MG63 (cell line): ENCODE measurements at places on chromosomes 11 and 22.
A peak's percentile ranks its signal among the peaks of the same experiment; 100 is the strongest.

GRCh38 chr22:39738746-39739145 is 154.8 kb downstream of the ENTHD1 start:
- DNase-seq: no peak

DNA sequence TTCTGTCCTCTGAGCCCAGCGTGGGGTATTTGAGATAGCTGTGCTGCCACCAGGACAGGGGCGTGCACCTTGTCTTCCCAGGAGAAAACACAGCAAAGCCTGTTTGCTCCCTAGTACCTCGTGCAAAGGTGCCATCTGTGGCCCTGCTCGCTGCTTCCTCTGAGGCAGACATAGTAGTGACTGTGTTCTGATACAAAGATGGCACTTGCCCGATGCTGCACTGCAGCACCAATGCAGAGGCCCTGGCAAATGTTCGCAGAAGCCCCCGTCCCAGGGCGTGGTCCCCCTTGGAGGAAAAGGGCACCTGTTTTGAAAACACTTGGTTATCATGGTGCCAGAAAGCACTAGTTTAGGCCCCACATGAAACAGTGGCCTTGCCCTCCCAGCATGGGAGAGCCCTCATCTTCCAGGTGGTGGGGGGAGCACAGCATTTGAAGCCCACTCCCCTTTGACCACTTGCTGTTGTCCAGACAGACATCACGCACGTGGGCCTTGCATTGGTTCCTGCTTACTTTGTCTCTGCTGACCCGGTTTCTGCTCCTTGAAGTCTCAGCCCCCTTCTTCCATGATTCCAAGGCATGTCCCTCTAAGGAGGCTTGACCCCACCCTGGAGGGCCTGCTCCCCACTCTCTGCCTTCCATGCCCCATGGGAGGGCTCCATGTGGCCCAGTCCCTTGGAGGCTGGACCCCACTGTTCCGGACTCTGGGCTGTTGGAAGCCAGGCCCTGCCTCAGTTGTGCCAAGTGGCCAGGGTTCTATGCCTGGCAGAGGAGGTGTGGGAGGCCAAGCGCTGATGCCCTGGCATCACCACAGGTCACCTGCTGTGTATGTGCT is 109.4 kb downstream of the KCNQ1OT1 start:
- no peak for DNase-seq

GRCh38 chr11:109421981-109422869 is at the start of gene C11orf87:
Gene C11orf87 (plus strand): TSS chr11:109422190. CDS start chr11:109423634, 1,444 bp downstream.
- DNase-seq: peak; percentile 38

DNA sequence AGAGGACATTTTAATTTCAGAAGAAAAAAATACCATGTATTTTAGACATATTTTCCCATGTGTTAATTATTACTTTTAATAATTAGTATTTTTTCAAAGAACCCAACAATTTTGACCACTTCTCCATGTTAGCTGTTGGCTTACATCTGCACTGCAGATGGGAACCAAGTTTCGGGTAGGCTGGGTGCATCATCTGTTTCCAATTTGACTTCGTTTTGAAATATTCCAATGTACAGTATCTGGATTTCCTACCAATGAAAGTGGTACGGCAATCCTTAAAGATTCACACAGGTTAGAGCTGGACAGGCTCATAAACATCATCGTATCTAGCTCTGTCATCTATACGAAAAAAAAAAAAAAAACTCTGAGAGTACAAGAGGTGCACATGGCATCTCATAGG is 670.2 kb downstream of the OPCML start:
- no peak for DNase-seq

DNA sequence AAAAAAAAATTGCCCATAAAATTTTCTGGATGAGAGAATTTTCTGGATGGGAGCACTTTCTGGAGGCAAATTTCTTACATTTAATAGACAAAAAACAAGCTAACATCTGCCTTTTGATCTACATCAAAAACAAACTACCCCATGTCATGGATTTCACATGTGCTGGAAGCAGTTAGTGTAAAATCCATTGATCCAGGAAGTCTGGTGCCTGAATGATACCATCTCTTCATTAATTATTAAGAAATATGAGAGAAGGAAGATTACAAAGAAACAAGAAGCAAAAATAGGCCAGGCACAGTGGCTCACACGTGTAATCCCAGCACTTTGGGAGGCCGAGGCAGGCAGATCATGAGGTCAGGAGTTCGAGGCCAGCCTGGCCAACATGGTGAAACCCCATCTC is 53.2 kb upstream of the FAM181B start:
- no peak for DNase-seq

- DNase-seq: no peak
These were observed 20.4 kb downstream of the TUG1 start for GRCh38 chr22:30989474-30989873.
